ENCODE measurements at places on chromosomes 11 and 22.

DNA sequence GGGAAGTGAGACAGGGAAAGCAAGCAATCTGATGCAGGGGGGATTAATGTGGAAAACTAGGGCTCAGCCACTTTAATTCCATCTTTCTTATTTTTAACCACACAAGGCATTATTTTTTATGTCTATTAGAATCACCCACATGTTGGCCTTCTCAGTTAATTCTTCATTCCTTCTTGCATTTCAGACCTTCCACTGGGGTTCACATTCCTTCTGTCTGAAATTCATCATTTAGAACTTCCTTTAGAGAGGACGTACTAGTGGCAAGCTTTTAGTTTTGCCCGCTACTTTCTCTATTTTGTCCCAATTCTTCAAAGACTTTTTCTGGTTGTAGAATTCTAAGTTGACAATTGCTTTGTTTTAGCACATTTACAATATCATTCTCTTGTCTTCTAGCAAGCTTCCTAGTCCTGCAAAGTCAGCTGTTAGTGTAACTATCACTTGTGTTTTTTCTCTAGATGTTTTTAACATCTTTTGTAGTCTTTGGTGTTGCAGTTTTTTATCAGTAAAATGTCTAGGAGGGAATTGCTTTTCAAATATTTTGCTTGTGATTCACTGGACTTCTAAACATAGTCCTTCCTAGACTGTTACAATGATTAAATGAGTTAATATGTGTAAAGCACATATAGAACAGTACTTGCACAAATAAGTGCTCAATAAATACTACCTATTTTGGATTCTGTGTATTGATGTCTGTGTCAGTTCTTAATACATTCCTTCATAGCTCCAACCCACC, 5.5 kb upstream of the NNMT start:
- H3K36me3 ChIP-seq: no peaks in the 10 kb centered on the region
- no peaks in the 10 kb centered on the region for H3K27me3 ChIP-seq
- no peak for DNase-seq
- H3K4me1 ChIP-seq: no peaks in the 10 kb centered on the region
- no peak overlapping the region for H3K4me3 ChIP-seq

DNA sequence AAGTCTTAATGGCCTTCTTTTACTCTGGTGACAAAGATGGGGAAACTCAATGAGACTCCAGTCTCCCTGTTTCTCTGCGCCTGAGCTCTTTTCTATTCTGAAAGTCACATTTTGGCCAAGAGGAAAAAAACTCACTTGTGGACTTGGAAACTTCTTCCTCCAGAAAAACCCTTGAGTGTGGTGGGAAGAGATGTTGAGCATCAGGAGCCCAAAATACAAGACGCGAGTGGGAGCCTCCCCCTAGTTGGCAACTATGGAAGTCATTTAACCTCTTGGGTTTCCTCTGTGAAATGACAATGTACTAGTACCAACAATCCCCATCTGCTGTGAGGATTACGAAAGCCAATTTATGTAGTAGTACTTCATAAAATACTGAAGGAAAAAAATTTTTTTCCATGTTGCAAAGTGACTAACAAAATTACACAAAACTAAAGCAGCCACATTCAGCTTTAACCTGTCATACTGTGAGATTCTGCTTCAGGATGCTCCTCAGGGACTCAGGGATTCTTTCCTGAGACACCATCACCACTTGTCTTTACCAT, 524 bp upstream of the SLC25A17 start:
- peak overlapping the region; percentile 97 for H3K4me3 ChIP-seq
- no peaks in the 10 kb centered on the region for H3K27me3 ChIP-seq
- H3K27ac ChIP-seq: peak overlapping the region; percentile 65

- H3K27ac ChIP-seq: no peak overlapping the region
- H3K36me3 ChIP-seq: no peaks in the 10 kb centered on the region
- no peaks in the 10 kb centered on the region for H3K27me3 ChIP-seq
- no peak for DNase-seq
- H3K4me3 ChIP-seq: no peak overlapping the region
These were observed 31.5 kb upstream of the RAB38 start for GRCh38 chr11:88206751-88207150.

GRCh38 chr11:26011474-26011873, 320.5 kb upstream of the ANO3 start:
- H3K27ac ChIP-seq: no peak overlapping the region
- no peaks in the 10 kb centered on the region for H3K4me1 ChIP-seq
- DNase-seq: no peak
- no peak overlapping the region for H3K4me3 ChIP-seq

GRCh38 chr22:49158741-49159564, 668.7 kb downstream of the BRD1 start:
- no peak overlapping the region for H3K27ac ChIP-seq
- no peaks in the 10 kb centered on the region for H3K36me3 ChIP-seq
- H3K4me3 ChIP-seq: no peak overlapping the region
- no peaks in the 10 kb centered on the region for H3K4me1 ChIP-seq
- no peak for DNase-seq
